ENCODE measurements at places on chromosomes 6 and 20.

DNA sequence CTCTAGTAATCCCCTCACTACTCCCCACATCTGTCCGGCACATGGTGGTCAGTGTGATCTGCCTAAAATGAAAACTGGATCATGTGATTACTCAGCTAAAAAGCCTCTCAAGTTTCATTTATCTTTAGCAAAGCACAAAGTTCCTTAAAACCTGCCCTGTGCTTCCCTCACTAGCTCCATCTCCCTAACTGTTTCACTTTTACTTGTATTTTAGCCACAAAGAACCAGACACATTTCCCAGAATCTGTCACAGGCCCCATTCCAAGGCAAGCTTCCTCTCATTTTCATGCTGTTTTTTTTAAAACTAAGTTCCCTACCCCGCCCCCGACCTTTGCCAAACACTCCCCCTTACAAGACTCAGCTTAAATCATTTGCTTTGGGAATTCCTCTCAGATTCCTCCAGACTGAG lies 8.9 kb upstream of the IGF2R start:
- H3K27me3 ChIP-seq: peaks cover 70% of the 10 kb centered on the region
- H3K27ac ChIP-seq: peak overlapping the region; percentile 54
- H3K36me3 ChIP-seq: no peaks in the 10 kb centered on the region
- peaks cover 10% of the 10 kb centered on the region for H3K4me1 ChIP-seq
- no peak for DNase-seq
- H3K4me3 ChIP-seq: no peak overlapping the region

- DNase-seq: no peak
- no peaks in the 10 kb centered on the region for H3K27me3 ChIP-seq
- no peak overlapping the region for H3K27ac ChIP-seq
Measured at GRCh38 chr6:76684875-76685274, 612.4 kb upstream of the IMPG1 start.

- H3K27me3 ChIP-seq: peaks cover 22% of the 10 kb centered on the region
- no peaks in the 10 kb centered on the region for H3K36me3 ChIP-seq
- no peak for DNase-seq
- peak overlapping the region; percentile 33 for H3K27ac ChIP-seq
- H3K4me3 ChIP-seq: no peak overlapping the region
Measured at GRCh38 chr6:157264701-157265100, 58.6 kb downstream of the TMEM242 start.

GRCh38 chr6:112007254-112007653 lies 46.6 kb upstream of the CCN6 start:
- no peaks in the 10 kb centered on the region for H3K27me3 ChIP-seq
- peaks cover 50% of the 10 kb centered on the region for H3K4me1 ChIP-seq
- no peak overlapping the region for H3K4me3 ChIP-seq
- no peak for DNase-seq
- no peaks in the 10 kb centered on the region for H3K36me3 ChIP-seq

GRCh38 chr6:137519629-137520176 lies 25.5 kb upstream of the OLIG3 start:
- no peak overlapping the region for H3K27ac ChIP-seq
- H3K36me3 ChIP-seq: no peaks in the 10 kb centered on the region
- DNase-seq: no peak
- H3K4me1 ChIP-seq: peaks cover 35% of the 10 kb centered on the region

DNA sequence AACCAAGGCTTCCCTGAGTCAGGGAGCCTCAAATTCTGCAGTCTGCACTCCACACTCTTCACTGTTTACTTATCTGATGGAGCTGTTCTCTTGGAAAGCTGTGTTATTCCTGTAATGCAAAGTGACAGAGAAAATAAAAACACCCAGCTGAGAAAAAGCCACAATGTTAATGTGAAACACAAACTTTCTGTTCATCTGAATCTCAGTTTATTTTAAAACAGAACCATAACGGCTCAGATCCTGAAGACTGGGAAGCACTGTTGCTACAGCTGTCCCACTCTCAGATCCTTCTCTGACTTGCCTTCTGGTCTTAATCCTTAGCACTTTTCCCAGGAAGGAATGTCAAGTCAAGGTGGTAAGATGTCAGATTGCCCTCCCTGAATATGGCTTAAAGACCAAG lies 736.6 kb downstream of the DHX35 start:
- no peak for DNase-seq
- no peaks in the 10 kb centered on the region for H3K36me3 ChIP-seq
- H3K27me3 ChIP-seq: no peaks in the 10 kb centered on the region
- peak overlapping the region; percentile 44 for H3K27ac ChIP-seq
- peaks cover 11% of the 10 kb centered on the region for H3K4me1 ChIP-seq

DNA sequence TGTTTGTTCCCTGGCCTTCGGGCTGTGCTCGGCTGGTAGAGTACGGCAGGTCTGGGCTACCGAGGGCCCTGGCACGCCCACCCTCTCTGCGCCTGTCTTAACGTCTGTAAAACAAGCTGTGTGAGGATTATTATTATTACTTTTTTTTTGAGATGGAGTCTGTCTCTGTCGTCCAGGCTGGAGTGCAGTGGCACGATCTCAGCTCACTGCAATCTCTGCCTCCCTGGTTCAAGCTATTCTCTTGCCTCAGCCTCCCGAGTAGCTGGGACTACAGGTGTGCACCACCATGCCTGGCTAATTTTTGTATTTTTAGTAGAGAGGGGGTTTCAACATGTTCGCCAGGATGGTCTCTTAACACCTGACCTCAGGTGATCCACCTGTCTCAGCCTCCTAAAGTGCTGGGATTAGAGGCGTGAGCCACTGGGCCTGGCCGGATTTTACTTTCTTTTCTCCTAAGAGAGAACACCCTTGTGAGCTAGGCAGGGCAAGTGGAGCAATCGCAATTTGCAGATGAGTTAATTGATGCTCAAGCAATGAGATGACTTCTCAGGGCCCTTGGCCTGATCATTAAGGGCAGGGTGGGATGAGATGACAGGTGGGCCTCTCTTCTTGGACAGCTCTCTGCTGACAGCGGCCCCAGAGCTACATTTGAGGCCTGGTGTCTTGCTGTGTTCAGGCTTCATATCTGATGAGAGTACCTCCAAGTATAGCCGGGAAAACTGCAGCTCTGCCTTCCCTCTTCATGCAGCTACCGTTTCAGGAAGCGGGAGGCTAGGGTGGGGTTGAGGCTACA lies 859 bp upstream of the SMIM29 start:
- peaks cover 4% of the 10 kb centered on the region for H3K27me3 ChIP-seq
- no peak for DNase-seq
- peak overlapping the region; percentile 88 for H3K4me3 ChIP-seq
- H3K36me3 ChIP-seq: peaks cover 5% of the 10 kb centered on the region

DNA sequence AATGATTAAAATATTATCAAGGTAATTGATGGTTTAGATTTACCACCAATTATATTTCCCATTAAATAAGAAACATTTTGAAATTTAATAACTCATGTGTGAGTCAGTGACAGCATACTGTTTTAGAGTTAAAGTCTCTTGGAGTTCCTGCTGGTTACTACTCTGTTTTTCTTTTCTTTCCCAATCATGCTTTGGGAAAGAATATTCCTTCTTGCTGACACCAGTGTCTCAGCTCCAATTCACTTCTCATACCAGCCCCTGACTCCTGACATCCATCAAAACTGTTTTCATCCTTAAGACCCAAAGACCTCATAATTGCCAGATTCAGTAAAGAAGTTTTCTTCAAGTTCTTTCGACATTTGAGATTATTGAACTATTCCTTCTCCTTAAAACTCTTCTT lies 50.3 kb downstream of the AIG1 start:
- peaks cover 5% of the 10 kb centered on the region for H3K36me3 ChIP-seq
- H3K27me3 ChIP-seq: no peaks in the 10 kb centered on the region
- H3K27ac ChIP-seq: no peak overlapping the region
- H3K4me1 ChIP-seq: peaks cover 16% of the 10 kb centered on the region
- no peak for DNase-seq
- no peak overlapping the region for H3K4me3 ChIP-seq

DNA sequence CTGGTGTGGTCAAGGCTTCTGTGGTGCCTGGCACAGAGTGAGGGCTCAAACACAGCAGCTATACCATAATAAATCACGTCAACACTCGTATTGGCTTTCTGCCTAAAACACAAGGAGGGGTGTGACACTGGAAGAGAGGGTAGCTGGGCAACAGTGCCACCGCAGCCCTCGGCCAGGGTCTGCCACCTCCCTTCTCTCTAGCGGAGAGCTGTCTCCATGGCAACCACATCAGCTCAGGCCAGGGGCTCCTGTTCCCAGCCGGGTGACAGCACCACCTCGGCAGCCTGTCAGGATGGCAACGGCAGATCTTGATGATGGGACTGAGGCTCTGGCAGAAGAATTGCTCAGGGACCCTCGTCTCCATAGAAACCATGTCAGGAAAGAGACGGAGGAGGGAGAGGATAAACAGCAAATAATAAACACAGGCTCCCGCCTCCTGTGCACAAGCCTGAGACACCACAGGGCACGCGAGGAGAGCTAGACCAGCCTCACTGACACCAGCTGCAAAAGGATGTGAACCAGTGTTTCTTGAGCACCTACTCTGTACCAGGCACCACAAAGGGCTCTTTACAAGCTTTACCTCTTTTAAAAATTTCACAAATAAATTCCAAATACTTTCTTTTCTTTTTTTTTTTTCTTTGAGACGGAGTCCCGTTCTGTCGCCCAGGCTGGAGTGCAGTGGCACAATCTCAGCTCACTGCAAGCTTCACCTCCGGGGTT lies 50.4 kb upstream of the TLDC2 start:
- peak; percentile 22 for DNase-seq
- H3K36me3 ChIP-seq: peaks cover 56% of the 10 kb centered on the region

DNA sequence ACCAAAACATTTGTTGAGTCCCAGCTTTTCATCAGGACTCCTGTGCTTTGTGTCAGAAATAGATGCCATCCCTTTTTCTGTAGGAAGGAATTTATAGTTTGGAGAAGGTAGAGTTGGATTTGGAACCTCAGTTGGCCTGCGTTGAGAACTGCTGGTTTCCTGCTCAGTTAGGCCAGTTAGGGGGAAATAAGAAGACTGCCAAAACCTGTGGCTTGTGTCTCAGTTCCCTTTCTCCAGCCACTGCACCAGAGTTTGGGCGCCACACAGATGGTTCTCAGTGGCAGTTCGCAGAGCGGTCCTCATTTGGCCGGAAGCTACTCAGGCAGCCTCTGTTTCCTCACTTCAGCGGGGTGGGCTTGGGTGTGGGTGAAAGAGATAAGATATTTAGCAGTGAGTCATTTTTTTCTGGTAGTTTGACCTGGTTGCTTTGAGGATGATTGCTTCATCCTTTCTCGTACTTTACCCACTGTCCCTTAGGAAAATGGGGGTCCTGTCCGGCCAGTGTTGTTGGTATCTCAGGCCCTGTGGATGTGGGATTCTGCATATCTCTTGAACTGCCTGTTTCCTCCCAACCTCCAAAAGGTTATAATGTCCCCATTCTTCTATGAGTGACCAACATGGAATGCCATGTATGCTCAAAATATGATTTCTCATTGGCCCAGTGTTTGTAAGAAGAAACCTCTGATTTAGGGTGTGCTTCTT lies 53.7 kb downstream of the JARID2 start:
- H3K4me1 ChIP-seq: peaks cover 71% of the 10 kb centered on the region

- no peak overlapping the region for H3K27ac ChIP-seq
- H3K4me1 ChIP-seq: peaks cover 28% of the 10 kb centered on the region
- no peaks in the 10 kb centered on the region for H3K36me3 ChIP-seq
- no peak overlapping the region for H3K4me3 ChIP-seq
Measured at GRCh38 chr20:46832555-46832954, 62.1 kb upstream of the EYA2 start.

- no peak overlapping the region for H3K27ac ChIP-seq
- H3K27me3 ChIP-seq: no peaks in the 10 kb centered on the region
- peaks cover 11% of the 10 kb centered on the region for H3K4me1 ChIP-seq
- DNase-seq: no peak
- no peak overlapping the region for H3K4me3 ChIP-seq
Measured at GRCh38 chr20:62268228-62268900, 30.0 kb downstream of the OSBPL2 start.

DNA sequence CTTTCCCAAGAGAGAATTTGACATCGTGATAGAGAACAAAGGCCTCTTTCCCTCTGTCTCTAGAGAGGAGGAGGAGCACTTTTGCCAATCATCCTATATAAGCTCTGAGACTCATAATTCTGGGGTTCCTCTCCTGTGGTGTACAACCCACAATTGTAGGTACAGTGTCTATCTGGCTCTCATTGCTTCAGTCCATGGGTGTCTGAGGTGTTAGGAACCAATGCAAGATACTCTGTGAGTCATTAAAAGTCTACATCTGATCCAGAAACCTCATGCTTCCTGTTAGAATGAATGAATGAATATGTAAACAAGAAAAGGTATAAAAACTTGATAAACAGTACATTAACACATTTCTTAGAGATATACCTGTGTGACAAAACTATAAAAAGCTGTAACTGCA lies 356.7 kb downstream of the QKI start:
- H3K4me1 ChIP-seq: no peaks in the 10 kb centered on the region
- DNase-seq: no peak
- no peaks in the 10 kb centered on the region for H3K36me3 ChIP-seq
- H3K27me3 ChIP-seq: peaks cover 5% of the 10 kb centered on the region
- no peak overlapping the region for H3K4me3 ChIP-seq

GRCh38 chr6:167988945-167989841 lies 8.3 kb upstream of the KIF25 start:
- no peak overlapping the region for H3K27ac ChIP-seq
- H3K36me3 ChIP-seq: peaks cover 4% of the 10 kb centered on the region
- DNase-seq: no peak
- H3K4me3 ChIP-seq: no peak overlapping the region
- no peaks in the 10 kb centered on the region for H3K4me1 ChIP-seq
- peaks cover 4% of the 10 kb centered on the region for H3K27me3 ChIP-seq

Measured in nephron progenitor cell (in vitro differentiated cells).